ENCODE measurements at places on chromosomes 5 and 9. TPM values are rescaled to one million over a fixed set of nuclear protein-coding genes. Genes with fewer than 3 reads are reported as not detected.

DNA sequence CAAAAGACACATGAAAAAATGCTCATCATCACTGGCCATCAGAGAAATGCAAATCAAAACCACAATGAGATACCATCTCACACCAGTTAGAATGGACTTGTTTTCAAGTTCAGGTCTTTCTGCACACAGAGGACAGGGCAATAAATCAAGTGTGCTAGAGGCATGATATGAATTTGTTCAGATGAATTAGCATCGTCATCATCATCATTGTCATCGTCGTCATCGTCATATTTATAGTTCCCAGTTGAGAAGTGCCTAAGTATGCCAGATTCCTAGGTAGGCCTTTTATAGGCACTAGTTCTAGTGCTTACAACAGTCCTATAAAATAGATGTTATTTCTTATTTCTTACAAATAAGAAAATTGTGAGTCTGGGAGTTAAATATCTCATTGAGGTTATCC lies 34.7 kb upstream of the RASEF start:
- no peaks in the 10 kb centered on the region for H3K36me3 ChIP-seq
- DNase-seq, result no peak
- H3K27ac ChIP-seq, result no peak overlapping the region
- H3K4me3 ChIP-seq, result no peak overlapping the region
- no peaks in the 10 kb centered on the region for H3K4me1 ChIP-seq

DNA sequence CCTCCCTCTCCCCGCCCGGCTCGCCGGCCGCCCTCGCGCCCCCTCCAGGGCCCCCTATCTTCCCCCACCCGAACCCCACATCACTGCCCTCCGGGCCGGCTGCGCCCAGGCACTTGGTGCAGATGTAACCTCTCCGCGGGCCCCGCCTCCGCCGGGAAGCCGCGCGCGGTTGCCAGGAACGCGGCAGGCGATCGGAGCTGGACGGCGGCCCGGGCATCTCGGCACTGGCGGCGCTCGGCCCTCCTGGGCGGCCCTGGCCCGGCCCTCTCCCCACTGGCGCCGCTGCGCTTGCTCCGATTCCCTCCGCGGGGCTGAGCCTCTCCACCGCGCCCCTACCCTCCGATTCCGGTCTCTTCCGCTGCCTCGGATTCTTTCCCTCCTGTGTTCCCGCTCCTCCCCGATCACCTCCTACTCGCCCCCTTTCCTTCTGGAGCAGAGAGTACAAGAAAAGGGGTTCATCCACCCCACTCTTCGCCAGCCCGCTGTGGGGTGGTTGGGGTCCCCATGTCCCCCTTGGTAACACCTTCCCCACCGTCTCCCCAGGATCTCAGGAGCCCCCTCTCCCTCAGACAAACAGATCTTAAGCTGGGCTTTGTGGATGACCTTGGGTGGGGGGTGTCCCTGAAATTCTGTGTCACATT lies 70.6 kb downstream of the C9orf50 start:
- H3K27me3 ChIP-seq, result peaks cover 45% of the 10 kb centered on the region
- peak; percentile 77 for DNase-seq
- H3K36me3 ChIP-seq, result no peaks in the 10 kb centered on the region
- peak overlapping the region; percentile 82 for H3K4me3 ChIP-seq
- peak overlapping the region; percentile 8 for H3K27ac ChIP-seq
- H3K4me1 ChIP-seq, result peaks cover 4% of the 10 kb centered on the region

- no peak overlapping the region for H3K27ac ChIP-seq
- H3K4me1 ChIP-seq, result no peaks in the 10 kb centered on the region
- peaks cover 13% of the 10 kb centered on the region for H3K27me3 ChIP-seq
- no peak for DNase-seq
- no peaks in the 10 kb centered on the region for H3K36me3 ChIP-seq
These were observed 201.5 kb downstream of the RGS3 start for GRCh38 chr9:113665064-113665463.

- H3K27ac ChIP-seq, result no peak overlapping the region
- peaks cover 30% of the 10 kb centered on the region for H3K27me3 ChIP-seq
- peak; percentile 61 for DNase-seq
These were observed 53.2 kb upstream of the SHISAL2B start for GRCh38 chr5:64637144-64637543.

GRCh38 chr5:67960939-67961338 lies 254.6 kb upstream of the PIK3R1 start:
- H3K4me3 ChIP-seq, result no peak overlapping the region
- H3K36me3 ChIP-seq, result no peaks in the 10 kb centered on the region
- DNase-seq, result no peak

DNA sequence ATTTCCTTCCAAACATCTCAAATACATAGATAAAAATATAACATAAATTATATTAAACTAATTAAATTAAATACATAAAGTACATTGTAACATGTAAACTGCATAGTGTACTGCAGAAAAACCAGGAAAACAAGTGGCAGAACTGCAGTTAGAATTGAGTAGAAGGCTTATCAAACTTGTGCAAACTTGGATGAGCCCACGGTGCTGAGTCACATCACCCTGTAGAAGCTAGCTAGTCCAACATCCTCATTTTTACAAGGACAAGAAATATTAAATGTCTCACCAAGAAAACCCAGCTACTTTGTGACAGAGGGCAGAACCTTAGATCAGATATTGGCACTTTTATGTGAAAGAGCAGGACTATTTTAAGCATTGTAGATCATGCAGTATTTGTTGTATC lies 807.9 kb upstream of the NUDT12 start:
- no peaks in the 10 kb centered on the region for H3K27me3 ChIP-seq
- no peaks in the 10 kb centered on the region for H3K36me3 ChIP-seq
- no peaks in the 10 kb centered on the region for H3K4me1 ChIP-seq
- no peak for DNase-seq

GRCh38 chr9:121808781-121809180 lies 157.3 kb downstream of the DAB2IP start:
- no peaks in the 10 kb centered on the region for H3K4me1 ChIP-seq
- H3K27ac ChIP-seq, result no peak overlapping the region
- peaks cover 5% of the 10 kb centered on the region for H3K27me3 ChIP-seq
- no peak for DNase-seq

DNA sequence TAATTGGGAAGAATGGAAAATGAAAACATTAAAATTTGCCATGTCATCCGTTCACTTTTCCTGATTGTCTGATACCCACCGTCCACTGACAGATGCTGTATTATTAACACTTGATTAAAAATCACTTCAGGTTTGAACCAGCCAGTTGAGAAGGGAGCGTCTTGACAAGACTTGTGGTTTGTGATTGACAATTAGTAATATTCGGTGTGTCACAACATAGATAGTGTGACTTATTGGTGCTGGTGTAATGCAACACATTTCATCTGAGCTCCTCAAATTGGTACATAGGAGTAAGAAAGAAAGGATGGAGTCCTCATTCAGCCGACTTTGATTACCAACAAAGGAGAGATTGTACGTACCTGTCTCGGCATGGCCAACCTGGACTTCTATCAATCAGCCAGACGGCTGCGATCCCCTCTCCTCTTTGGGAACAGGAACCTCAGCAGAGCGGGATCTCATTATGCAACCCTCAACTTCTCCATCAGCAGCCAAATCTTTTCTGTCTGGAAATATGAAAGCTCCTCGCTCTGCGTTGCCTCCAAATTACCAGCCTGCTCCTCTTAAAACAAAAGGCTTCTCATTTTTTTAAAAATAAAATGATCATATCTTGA lies 211.7 kb upstream of the MVB12B start:
- no peaks in the 10 kb centered on the region for H3K27me3 ChIP-seq
- H3K4me1 ChIP-seq, result no peaks in the 10 kb centered on the region
- DNase-seq, result no peak
- no peak overlapping the region for H3K4me3 ChIP-seq
- no peak overlapping the region for H3K27ac ChIP-seq

- no peak overlapping the region for H3K4me3 ChIP-seq
- no peak overlapping the region for H3K27ac ChIP-seq
These were observed 2071.2 kb upstream of the C9orf72 start for GRCh38 chr9:29644514-29644913.

DNA sequence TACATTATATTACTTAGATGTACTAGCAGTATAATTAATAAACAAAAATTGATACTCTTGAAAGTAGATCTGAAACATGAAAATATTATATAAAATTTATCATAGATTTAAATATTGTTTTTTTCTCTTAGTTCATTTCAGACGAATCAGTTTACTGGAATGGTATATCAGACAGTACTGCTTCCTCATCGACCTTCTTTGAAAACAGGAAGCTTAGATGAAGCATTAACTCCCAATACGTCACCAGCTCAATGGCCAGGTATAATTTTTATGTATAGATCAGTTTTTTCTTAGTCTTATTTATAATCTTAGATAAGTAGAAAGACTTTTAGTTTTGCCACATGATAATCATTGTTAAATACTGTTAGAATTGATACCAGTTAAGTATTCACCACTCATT lies 106.3 kb downstream of the DMXL1 start:
- peaks cover 9% of the 10 kb centered on the region for H3K4me1 ChIP-seq
- H3K27me3 ChIP-seq, result no peaks in the 10 kb centered on the region
- H3K4me3 ChIP-seq, result no peak overlapping the region
- no peak for DNase-seq
- no peak overlapping the region for H3K27ac ChIP-seq

GRCh38 chr9:136675477-136676296 lies 11.6 kb downstream of the AGPAT2 start:
- H3K27ac ChIP-seq, result no peak overlapping the region
- no peaks in the 10 kb centered on the region for H3K4me1 ChIP-seq
- DNase-seq, result no peak
- H3K36me3 ChIP-seq, result no peaks in the 10 kb centered on the region
- H3K27me3 ChIP-seq, result no peaks in the 10 kb centered on the region

DNA sequence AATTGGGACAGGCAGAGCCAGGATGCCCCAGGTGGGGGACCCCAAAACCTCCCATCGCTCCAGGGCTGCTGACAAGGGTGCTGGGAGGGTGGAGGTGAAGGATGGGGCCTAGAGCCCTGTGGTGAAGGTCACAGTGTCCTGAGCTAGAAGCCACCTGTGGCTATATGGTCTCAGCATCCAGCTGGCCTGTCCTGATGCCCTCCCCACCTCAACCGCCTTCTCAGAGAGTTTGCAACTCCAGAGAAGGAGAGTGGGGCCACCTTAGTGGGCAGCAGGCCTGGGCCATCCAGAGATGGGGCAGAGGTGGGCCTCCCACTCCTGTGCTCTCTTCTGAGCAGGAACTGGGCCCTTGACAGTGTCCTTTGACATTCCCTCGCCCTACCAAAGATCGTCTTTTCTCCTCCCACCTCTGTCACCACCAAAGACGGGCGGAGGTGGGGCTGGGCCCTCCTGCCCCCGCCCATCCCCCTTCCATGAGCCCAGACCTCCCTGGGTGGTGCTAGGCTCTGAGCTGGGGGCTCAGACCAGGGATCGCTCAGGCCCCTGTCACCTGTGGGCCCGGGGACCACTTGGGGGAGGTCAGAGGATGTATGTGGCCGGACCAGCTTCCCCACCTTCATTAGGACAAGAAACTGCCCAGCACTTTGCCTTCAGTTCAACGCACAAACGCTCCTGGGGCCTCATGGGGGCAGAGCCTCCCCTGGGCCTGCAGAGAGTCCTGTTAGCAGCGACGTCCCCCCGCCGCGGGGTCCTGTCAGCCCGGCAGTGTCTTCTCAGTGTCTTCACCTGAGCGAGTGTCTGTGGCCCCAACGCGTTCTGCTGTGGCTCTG lies 10.0 kb upstream of the DOLPP1 start:
- peaks cover 21% of the 10 kb centered on the region for H3K4me1 ChIP-seq
- H3K36me3 ChIP-seq, result no peaks in the 10 kb centered on the region
- H3K27ac ChIP-seq, result no peak overlapping the region
- H3K27me3 ChIP-seq, result no peaks in the 10 kb centered on the region
- no peak for DNase-seq

DNA sequence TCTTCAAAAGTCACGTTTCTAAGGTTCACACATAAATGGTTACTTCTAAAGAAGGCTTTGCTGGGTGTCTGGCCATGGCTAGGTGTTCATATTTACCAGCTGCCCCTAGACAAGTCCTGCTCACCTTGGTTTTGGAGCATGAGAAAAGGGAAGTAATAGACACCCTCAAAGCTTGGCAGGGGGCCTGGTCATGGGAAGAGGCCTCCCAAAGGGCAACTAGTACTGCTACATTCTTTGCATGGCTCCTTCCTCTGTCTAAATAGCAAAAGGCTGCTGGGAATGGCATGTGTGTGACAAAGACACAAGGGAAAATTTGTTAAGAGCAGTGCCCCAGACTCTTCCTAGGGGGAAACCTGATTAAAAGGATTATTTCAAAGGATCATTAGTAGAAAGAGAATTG lies 93.4 kb downstream of the NRG2 start:
- H3K27me3 ChIP-seq, result peaks cover 28% of the 10 kb centered on the region
- no peak overlapping the region for H3K27ac ChIP-seq
- no peaks in the 10 kb centered on the region for H3K36me3 ChIP-seq

GRCh38 chr9:86252870-86253269 lies 6.6 kb downstream of the C9orf153 start:
- H3K27me3 ChIP-seq, result no peaks in the 10 kb centered on the region
- peaks cover 2% of the 10 kb centered on the region for H3K36me3 ChIP-seq
- no peak overlapping the region for H3K27ac ChIP-seq
- no peak for DNase-seq

- H3K36me3 ChIP-seq, result no peaks in the 10 kb centered on the region
- H3K27ac ChIP-seq, result no peak overlapping the region
- H3K27me3 ChIP-seq, result peaks cover 6% of the 10 kb centered on the region
- no peaks in the 10 kb centered on the region for H3K4me1 ChIP-seq
These were observed 53.9 kb downstream of the HABP4 start for GRCh38 chr9:96503918-96504317.

DNA sequence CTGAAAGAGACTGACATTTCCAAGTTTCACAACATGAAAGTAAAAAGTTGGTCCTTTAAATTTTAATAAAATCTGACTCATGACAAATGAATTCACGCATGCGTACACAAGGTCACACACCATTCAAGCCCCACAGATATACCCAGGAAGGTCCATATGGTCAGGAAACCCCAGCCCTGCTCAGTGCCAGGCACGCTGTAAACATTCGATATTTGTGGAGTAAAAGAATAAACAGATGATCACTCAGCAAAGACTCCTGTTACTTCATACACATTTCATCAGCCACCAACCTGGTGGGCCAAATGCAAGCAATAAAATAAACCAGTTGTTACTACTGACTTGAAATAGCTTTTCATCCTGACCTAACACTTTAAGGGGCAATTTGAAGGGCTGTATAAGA lies 158.0 kb upstream of the RETREG1 start:
- no peak for DNase-seq
- H3K27me3 ChIP-seq, result no peaks in the 10 kb centered on the region
- H3K4me3 ChIP-seq, result no peak overlapping the region
- no peaks in the 10 kb centered on the region for H3K4me1 ChIP-seq

Gene C9
- not detected for total RNA-seq

Gene MYOZ3
- 0.07 TPM for total RNA-seq

Gene PALM2AKAP2
- total RNA-seq, result 0.71 TPM

Gene PHF24
- total RNA-seq, result 0.57 TPM

Gene SPATA31A6
- not detected for total RNA-seq

Gene SPINK1
- total RNA-seq, result not detected

Gene FREM1
- not detected for total RNA-seq

Gene SLC4A9
- not detected for total RNA-seq

All from activated CD4-positive, alpha-beta T cell treated with anti-CD3 and anti-CD28 coated beads, Interleukin-2, amount 10 ng/mL, durations not matched to agents 24 days and 14 days (primary cell).